ENCODE measurements at places on chromosomes 12 and 14.

DNA sequence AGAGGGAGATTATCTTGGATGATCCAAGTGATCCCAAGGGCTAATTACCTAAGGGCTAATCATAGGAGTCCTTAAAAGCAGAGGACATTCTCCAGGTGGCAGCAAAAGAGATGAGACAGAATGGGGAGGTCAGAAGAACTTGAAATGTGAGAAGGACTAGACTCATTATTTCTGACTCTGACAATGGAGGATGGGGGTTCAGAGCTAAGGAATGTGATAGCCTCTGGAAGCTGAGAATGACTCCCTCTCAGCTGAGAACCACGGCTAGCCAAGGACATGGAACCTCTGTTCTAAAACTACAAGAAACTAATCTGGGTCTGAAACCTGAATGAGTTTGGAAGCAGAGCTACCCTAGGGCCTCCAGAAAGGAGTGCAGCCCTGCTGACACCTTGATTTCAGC lies 35.6 kb upstream of the ANKS1B start:
- DNase-seq = no peak

DNA sequence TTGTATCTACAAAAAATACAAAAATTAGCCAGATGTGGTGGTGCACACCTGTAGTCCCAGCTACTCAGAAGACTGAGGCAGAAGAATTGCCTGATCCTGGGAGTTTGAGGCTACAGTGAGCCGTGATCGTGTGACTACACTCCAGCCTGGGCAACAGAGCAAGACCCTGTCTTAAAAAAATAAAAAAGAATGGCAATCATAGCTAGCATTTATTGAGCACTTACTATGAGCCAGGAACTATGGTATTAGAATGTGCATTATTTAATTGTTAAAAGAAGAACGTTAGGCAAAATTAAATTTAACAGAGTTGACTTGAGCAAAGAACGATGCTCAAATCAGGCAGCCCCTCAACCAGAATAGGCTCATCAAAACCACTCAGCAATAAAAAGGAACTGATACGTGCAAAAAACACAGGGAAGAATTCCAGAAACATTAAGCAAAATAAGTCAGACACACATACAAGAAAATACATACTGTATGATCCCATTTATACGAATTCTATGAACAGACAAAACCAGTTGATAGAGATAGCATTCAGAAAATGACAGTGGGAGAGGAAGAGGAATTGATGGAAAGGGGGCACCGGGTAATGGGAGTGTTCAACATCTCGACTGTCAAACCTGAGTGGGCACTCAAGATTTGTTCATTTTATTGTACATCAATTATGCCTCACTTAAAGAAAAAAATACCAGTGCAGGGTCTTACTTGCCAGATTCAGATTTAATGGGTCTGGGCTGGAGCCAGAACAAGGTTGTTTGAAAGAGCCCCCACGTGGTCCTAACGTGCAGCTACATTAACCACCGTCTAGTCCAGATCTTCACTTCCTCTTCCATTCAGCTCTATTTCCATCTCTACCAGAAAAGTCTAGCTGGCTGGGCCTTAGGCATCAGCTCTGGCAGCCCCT lies 8.0 kb downstream of the SCNN1A start:
- DNase-seq = peak; percentile 31

- DNase-seq = no peak
These were observed 27.9 kb downstream of the SYNE3 start for GRCh38 chr14:95488376-95489213.

DNA sequence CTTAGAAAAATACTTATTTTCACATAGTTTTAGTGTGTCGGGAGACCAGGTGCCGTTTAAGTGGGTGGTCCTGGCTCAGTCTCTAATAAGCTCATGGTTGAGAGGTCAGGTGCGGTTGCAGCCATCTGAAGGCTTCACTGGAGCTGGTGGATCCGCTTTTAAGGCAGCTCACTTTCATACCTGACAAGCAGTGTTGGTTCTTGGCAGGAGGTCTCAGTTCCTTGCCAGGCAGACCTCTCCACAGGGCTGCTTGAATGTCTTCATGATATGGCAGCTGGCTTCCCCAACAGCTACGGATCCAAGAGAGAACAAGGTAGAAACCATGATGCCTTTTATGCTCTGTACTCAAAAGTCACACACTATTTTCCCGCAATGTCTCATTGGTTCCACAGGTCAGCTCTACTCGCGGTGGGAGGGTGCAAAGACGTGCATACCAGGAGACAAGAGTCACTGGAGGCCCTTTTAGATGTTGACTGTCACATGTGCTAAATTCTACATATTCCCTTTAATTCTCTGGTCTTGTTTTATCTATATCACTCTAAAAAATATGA lies 8.0 kb upstream of the ZDHHC17 start:
- no peak for DNase-seq

DNA sequence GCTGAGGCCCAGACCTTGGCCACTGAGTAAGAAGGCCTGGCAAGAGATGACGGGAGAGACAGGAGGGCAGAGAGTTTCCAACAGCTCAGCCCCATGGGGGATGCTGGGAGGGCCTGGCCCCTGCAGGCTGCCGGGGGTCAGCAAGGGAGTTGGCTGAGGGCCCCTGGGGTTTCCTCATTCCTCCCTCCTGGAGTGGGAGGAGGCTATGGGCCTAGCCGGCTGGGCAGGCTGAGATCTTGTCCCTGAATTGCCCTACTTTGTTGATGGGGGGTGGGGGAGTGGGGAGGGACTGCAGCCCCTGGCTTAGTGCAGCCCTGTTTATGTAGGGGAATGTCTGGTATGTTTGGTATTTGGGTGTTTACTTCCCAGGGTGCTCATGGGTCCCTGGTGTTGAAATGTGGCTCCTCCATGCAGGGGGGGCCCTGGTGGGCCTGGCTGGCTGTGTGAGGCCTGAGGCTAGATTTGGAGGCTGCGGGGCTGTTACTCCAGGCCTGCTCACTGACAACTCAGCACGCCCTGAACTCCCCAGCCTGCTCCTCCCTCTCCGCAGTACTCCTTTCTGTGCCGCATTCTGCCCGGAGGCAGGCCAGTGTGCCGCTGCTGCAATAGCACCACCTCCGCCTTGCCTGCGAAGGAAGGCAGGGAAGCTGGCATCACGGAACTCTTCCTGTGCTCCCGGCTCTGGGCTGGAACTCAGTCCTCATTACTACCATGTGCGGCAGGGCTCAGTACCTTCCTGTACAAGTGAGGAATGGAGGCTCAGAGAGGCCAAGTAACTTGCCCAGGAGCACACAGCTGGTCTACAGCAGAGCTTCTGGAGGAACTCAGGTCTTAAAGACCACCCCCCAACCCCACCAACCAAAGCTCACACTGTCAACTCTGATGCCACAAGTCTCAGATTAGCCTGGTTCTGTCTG lies 25.3 kb downstream of the JDP2 start:
- DNase-seq = no peak

DNA sequence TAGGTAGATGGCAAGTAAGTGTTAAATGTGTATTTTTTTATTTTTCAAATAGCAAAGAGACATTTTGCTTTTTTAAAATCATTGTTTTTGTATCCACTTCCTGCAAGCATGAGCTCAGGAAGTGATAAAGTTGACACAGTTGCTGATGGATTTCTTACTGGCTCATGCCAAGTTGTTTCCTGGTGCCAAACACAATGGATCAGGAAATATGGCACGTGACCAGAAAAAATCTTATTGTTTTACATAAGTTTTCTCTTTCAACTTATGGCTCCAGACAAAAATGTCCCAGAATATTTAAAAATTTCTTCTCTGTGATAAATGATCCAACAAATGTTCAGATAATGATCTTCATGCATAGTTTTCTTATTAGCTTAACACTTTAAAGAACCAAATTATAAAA lies 1279.1 kb upstream of the FLRT2 start:
- no peak for DNase-seq

- no peak for DNase-seq
These were observed 5.0 kb downstream of the STAT6 start for GRCh38 chr12:57106021-57106708.

- DNase-seq = no peak
These were observed 62.8 kb upstream of the EGLN3 start for GRCh38 chr14:34013721-34014060.

DNA sequence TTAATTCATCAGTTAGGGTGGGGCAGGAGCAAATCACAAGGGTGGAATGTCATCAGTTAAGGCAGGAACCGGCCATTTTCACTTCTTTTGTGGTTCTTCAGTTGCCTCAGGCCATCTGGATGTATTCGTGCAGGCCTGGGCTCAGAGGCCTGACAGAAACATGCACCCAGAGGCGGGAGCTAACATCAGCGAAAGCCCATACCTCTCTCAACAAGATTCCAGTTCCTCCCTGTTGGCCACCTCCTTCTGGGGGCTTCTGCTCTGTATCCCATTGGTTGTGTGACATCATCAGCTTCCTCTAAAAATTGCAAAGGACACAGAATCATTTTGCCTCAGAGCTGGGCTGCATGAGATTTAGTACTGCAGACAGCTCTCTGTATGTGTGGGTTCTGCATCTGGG lies 134.3 kb downstream of the ZNF664 start:
- DNase-seq = no peak

DNA sequence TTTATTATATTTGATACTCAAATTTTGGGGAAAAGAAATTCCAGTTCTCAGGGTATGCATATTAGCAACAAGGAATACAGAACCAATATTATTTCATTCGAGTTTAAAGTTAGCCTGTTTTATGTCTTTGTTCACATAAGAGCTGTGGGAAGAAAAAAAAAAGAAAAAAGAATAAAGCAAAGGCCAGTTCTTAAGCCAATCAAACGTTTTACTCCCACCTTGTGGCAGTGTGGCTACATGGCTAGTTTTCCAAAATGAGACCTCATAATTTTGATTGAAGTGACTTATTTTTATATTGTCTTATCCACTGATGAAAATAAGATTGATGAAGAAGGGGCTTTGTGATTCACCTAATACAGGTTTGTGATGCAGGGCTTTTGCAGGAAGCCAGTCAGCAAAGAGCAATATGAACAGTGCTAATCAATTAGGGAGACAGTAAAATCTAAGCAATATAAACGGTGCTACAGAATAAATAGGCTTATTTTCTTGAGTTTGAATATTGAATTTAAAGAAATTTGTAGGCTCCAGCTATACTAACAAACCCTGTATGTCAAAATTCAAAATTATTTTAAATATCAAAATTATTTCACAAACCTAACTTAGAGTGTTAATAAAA lies 624.1 kb upstream of the FOXG1 start:
- DNase-seq = no peak

GRCh38 chr12:49220972-49221371 lies 32.1 kb upstream of the TUBA1A start:
- no peak for DNase-seq

DNA sequence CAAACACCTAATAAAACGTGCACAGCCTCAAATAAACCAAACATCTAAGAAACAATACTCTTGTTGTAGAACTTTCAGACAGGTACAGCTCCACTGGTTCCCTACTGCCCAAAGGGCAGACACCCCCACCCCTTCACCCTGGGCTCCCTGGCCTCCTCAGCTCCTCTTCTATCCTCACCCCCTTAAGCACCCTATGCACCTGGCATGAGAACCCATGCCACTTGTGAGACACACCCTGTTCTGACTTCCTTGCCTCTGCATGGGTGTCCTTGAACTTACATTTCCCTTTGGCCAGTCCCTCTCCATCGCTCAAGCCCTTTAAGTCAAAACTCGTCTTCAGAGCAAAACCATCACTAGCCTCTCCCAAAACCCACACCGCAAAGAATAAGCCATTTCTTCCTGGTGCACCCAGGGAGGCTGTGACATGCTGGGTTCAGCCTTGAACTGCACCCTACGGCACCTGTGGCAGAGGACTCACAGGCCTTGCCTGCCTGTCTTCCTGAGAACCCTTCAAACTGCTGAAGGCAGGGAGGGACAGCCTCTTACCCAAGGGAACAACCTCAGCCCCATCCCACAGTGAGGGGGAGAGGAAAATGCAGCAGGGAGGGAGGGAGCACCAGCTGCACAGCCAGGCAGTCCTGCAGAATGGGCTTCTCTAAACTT lies 12.6 kb upstream of the ACTR6 start:
- DNase-seq = no peak

- DNase-seq = no peak
These were observed 296.5 kb downstream of the TMEM132D start for GRCh38 chr12:129607301-129607700.

DNA sequence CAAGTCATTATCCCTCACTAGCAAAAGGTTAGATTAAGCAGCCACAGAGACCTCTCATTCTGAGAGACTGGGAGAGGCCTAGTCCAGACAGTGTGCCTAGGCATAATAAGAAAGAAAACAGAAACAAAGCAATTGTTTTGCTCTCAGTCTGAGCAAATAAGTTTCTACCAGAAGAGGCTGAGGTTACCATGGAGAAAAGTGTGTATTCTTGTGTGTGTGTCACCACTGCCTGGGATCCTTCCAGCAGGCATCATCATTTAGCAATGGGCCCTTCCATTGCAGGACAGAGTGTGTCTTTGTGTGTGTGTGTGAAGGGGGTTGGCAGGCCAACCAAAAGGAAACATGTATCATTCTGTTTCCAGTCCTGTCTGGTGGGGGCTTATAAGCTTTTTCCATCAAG lies 3.7 kb downstream of the EFS start:
- no peak for DNase-seq

DNA sequence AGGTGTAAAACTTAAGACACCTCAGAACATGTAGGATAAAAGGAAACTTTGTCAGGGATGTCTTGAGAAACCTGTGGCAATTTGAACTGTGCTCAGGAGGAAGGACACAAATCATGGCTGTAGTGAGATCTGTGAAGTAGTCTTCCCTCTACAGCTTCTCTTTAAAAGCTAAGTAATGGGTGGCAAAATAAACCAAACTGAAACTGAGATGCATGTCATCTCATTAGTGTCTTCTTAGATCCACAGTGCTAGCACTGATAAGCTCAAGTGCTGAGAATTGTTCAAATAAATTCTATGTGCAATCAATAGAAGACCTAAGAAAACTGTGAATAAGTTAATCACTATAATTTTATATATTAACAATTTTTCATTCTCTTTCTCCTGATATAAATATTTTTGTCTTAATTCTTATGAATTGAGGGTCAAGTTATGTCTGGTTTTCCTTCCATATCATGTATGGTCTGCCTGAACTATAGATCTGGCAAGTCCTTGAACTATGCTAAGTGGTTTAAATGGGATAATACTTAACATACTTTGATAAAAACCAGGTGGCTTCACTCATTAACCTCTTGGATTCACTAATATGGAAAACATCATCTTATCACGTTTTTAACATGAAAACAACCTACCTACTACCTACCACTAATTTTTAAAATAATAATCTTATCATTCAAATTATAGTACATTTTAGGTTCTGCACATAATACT lies 27.2 kb downstream of the SYT1 start:
- no peak for DNase-seq

GRCh38 chr14:83300476-83301064 lies 1766.9 kb upstream of the SEL1L start:
- peak; percentile 77 for DNase-seq

DNA sequence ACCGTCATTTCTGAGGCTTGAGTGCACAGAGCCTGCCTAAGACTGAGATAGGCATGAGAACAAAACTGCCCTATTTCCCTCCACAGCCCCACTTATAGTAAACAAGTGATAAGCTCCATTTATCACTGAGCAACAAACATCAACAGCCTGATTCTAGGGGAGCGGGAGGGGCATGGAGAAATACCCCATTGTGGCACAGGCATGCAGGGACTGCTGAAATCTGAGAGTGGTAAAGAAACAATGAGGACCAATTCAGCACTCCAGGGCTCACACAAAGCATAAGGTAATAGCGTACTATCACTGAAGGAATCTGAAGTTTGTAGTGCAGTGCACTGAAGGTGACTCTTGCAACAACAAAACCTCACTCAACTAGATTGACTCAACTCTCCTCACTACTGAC lies 186.7 kb downstream of the ANO2 start:
- no peak for DNase-seq

GRCh38 chr12:131464081-131464480 lies 246.8 kb upstream of the SFSWAP start:
- no peak for DNase-seq

GRCh38 chr12:43973993-43974392 lies 138.1 kb downstream of the TMEM117 start:
- DNase-seq = no peak
